Myocyte (in vitro differentiated cells): ENCODE measurements at places on chromosomes 6 and 20.

DNA sequence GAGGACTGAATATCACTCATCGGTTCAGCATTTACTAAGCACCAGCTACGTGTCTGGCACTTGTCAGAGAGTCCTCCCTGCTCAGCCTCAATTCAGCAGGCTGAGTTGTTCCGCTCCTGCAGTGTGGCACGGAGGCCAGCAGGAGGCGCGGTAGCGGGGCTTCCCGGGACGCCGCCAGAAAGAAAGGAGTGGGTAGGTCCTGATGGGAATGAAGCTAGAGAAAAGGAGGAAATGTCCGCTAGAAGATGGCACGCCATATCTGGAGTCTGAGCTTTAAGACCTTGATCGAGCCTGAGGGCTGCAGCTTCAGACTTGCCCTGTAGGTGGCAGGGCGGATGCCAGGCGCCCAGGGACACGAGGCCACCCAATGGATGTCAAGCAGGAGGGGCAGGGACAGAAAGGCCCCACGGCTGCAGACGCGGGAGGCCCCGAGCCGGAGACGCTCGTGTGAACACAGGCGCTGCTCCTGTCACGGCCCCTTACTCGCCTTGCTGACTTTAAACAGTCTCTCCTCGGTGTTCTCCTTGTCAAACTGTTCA is 18.7 kb downstream of the SERPINB6 start:
- DNase-seq: peak; percentile 90

GRCh38 chr6:45655745-45656476 is 278.2 kb upstream of the SUPT3H start:
- peak; percentile 99 for DNase-seq

DNA sequence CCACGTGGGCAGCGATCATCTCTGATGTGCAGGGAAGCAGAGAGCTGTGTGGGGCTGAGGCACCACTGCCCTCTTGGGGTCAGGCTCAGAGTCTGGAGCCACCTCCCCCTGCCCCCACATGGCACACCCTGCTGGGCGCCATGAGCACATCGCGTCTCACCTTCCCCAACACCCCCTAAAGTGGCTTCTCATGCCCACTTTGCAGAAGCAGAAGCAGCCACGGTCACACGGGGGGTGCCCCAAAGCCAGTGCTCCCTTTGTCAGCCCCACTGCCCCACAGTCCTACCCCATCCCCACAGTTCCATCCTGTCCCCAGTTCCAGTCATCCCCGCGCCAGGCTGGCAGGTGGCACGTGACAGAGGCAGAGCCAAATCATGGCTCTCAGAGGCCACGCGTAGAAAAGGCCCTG is 19.5 kb downstream of the SDCBP2 start:
- no peak for DNase-seq

DNA sequence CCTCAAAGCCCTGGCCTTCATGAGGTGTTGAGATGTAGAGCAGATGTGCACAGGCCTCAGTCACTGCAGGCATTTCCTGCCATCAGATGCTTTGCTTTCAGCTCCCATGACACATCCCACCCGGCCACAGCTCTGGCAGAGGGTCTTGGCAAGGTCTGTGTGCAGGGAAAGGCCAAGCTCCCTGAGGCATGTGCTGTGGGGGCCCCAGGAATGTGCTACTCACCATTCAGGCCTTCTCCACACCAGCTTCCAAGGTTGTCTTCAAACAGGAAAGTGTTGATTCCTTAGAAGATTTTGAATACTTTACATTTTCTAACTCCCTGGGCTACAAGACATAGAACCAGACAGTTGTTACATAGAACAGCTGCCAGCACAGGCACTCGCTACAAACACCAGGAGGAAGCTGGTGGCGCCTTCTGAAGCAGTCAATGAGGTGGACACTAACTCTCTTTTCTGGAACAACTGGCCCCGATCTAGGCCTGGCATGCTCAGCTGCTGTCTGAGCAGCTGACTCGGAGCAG is 27.8 kb downstream of the CASS4 start:
- DNase-seq: peak; percentile 97

DNA sequence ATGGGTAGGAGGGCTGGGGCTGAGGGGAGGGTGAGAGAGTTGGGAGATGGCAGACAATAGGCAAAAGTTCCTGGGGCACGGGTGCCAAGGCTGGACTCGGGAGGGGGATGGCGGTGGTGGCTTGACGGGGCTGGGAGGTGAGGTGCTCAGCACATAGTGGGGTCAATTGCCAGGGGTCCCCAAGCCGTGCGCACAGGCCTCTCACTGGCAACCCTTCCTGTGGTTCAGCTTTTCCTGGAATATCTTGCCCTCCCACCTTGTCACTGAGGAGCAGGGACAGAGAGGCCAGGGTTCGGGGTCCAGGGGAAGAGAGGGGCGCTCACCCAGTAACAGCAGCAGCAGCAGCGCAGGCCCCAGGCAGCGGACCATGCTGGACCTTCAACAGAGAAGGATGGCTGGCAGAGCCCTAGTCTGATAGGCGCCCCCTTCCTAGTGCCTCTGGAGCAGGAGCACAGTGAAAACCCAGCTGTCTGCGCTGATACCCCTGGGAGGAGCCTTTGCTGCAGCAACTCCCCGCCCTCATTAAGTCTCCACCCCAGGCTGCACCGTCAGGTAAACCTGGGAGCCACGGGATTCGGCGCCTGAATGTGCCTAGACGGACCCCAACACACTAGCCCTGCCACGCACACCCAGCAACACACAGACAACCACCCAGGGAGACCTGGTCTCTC is at the start of gene GFRA4:
GFRA4 (minus strand) TSS at position 369 of the 671 bp plus-strand sequence; CDS start at position 369, 0 bp downstream.
- no peak for DNase-seq

DNA sequence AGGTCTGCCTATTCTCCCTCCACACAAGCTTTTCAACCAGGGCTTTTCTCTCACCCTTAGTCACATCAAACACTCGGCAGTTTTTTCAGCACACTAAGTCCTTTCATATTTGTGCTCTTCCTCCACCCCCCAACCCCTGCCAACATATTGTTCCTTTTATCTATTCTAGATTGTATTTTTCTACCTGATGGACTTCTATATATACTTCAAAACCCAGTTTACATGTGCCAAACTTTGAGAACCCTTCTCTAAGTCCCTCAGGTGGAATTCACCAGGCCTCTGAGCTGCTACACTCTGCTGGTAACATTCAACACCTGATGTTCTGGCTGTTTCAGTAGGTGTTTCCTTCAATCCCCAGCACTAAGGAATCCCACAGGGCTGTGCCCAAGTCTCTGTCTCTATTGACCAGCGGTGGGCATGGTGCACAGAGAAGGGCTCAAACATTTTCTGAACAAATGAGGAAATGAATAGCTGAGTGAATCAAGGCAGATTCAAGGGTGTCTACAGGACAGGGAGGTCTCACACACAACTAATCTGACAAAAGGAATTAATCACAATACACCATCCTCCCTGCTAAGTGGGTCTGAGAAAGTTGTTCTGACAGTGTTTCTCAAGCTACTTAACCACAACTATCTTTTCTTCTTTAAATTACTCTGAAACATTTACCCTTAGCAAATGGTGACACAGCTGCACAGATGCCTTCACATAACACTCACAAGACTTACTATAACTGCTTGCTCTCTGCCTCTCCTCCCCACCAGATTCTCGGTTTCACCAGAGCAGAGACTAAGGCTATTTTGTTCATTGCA is 166.5 kb downstream of the TSHZ2 start:
- DNase-seq: no peak

DNA sequence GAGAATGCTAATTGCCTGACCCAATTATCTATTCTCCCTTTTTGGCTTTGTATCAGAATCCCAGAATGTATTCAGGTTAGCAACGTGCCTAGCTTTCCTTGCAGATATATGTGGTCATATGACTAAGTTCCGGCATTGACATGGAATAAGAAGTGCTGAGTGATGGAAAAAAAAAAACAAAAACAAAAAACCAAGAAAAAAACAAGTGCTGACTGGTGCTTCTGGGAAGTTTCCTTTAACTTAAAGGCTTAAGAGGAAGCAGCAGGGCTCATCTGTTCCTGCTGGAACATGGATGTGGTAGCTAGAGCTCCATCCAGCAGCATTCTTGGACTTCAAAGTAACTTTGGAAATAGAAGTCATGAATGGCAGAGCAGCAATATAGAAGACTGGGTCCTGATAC is 10.4 kb upstream of the RPF2 start:
- DNase-seq: no peak

DNA sequence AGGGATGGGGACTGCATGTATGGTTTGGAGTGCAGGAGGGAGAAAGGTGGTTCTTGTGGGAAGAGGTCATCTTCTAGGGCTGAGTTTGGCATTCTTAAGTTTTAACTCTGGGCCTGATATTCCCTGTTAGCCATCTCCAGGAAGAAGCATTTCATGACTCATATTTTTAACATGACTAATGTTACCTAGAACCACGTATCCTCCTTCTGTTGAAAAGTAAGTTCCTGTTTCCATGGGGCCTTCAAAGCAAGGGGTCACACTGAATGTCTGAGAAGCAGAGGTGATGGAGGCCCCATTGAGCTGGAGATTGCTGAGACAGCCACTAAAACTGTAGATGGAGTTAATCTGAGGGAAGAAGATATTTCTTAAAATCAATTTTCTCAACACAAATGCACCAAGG is 30.2 kb downstream of the FAM229B start:
- DNase-seq: no peak

DNA sequence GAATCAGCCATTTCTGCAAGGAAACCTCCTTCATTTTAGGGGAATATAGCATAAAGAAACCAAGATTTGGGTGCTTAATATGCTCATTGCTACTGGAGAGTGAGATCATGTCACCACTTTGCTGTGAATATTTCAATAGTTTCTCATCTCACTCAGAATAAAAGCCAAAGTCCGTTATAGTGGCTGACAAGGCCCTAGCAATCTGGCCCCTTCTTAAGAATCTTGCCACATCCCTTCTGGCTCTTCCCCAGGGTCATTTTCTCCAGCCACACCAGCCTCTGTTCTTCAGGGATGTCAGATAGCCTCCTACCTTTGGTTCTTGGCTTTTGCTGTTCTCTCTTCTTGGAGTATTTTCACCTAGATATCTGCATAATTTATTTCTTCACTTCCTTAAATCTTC is 24.8 kb upstream of the MLIP start:
- DNase-seq: no peak
